ENCODE measurements at places on chromosomes 2 and 18.

GRCh38 chr2:212227755-212228154 lies 310.8 kb downstream of the ERBB4 start:
- peak; percentile 76 for DNase-seq
- H3K4me1 ChIP-seq, result no peaks in the 10 kb centered on the region
- H3K4me3 ChIP-seq, result no peak overlapping the region
- no peaks in the 10 kb centered on the region for H3K36me3 ChIP-seq
- no peaks in the 10 kb centered on the region for H3K27me3 ChIP-seq

DNA sequence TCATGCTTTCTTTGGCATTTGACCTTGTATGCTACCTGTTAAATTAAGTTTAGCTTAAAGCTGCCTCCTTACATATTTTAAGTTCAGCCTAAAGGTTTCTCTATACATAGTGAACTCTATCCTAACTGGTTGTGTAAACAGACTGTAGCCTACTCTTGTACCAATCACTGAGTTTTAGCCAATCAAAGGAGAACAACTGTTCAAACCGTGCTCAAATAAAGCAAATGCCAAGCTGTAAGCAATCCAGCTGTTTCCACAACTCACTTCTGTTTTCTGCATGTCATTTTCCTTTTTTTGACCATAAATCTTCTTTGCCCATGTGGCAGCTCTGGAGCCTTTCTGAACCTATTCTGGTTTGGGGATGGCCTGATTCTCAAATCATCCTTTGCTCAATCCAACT lies 1603.8 kb upstream of the ACVR2A start:
- no peak for DNase-seq
- no peaks in the 10 kb centered on the region for H3K36me3 ChIP-seq
- no peak overlapping the region for H3K4me3 ChIP-seq
- H3K4me1 ChIP-seq, result no peaks in the 10 kb centered on the region
- H3K27me3 ChIP-seq, result no peaks in the 10 kb centered on the region
- no peak overlapping the region for H3K27ac ChIP-seq

- no peak overlapping the region for H3K4me3 ChIP-seq
- H3K27me3 ChIP-seq, result no peaks in the 10 kb centered on the region
- no peak for DNase-seq
- no peaks in the 10 kb centered on the region for H3K36me3 ChIP-seq
- H3K4me1 ChIP-seq, result no peaks in the 10 kb centered on the region
- H3K27ac ChIP-seq, result no peak overlapping the region
Observed at GRCh38 chr18:79866889-79867574, 69.3 kb downstream of the KCNG2 start.

DNA sequence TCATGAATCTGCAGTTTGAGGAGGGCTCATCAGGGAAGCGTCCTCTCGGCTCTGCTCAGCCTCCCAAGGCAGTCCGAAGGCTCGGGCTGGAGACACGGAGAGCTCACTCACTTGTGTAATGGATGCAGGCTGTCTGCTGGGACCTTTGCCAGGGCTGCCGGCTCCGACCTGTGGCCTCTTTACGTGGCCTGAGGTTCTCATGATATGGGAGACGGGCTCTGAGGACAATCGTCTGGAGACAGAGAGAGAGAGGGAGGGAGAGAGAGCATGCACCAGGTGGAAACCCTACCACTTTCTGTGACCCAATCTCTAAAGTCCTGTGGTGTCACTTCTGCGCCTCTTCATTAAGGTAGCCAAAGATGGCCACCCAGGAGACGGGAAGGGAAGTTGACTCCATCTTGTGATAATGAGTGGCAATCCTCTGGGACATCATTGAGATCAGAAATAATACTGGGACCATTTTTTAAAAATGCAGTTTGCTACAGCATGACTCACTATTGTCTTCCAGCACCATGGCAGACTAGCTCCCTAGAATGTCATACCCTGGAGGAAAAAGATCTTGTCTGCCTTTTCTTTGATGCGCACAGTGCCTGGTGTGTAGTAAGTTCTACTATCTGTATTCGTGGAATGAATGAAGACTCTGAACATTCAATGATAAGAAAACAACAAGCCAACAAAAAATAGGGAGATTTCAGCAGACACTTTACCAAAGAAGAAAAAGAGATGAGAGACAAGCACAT lies 60.2 kb downstream of the CD8B2 start:
- H3K27ac ChIP-seq, result no peak overlapping the region
- no peaks in the 10 kb centered on the region for H3K36me3 ChIP-seq
- no peaks in the 10 kb centered on the region for H3K27me3 ChIP-seq
- DNase-seq, result no peak
- peaks cover 5% of the 10 kb centered on the region for H3K4me1 ChIP-seq

DNA sequence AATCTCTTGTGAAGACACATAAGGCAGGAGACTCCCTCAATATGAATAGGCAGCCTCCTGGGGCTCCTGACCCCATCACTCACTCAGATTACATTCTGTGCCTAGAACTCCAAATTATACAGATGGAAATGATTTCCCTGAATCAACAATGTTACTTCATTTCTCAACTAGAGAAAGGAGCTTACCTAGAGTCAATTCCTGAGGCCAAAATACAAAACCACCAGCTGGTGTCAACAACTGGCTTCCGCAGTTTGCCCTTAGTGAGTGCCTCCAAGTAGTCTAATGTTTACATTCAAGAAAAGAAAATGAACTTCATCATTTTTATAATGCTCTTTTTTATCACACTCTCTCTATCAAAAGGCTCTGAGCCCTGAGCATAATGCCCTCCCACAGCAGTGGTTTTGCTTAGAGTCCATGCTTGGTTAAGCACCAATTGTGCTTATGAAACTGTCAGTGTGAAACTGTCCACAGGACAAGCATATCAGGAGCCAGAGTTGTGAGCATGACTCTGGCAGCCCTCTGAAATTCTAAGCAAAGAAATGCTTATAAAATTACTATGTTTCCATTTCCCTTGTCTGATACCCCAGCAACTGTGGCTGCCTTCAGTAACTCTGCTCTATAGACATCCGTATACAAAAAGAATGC lies 305.7 kb upstream of the PKDCC start:
- DNase-seq, result no peak
- H3K36me3 ChIP-seq, result no peaks in the 10 kb centered on the region
- no peaks in the 10 kb centered on the region for H3K27me3 ChIP-seq
- no peak overlapping the region for H3K27ac ChIP-seq
- H3K4me3 ChIP-seq, result no peak overlapping the region

DNA sequence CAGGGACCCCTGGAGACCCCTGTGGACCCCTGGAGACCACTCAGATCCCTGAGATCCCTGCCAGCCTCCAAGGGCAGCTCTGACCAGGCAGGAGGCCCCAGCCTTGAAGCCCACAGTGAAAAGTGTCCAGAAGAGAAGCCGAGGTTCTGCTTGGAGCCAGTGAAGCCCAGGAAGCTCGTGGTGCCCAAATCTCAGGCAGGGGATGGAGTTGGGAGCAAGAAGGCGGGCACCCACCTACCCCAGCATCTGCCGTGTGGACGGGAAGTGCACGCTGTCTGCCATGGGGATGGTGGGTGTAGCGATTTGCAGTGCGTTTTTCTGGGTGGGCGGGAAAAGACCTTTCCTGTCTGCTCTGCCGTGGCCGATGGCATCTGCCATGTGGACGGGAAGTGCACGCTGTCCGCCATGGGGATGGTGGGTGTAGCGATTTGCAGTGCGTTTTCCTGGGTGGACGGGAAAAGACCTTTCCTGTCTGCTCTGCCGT lies 120.6 kb upstream of the CTDP1 start:
- no peaks in the 10 kb centered on the region for H3K4me1 ChIP-seq
- H3K27me3 ChIP-seq, result peaks cover 2% of the 10 kb centered on the region
- H3K36me3 ChIP-seq, result no peaks in the 10 kb centered on the region
- no peak for DNase-seq
- H3K4me3 ChIP-seq, result no peak overlapping the region

GRCh38 chr2:19178175-19178574 lies 180.2 kb downstream of the OSR1 start:
- DNase-seq, result peak; percentile 50
- no peaks in the 10 kb centered on the region for H3K27me3 ChIP-seq
- H3K27ac ChIP-seq, result no peak overlapping the region
- H3K4me1 ChIP-seq, result no peaks in the 10 kb centered on the region

GRCh38 chr2:232476791-232477190 lies 10.8 kb downstream of the ECEL1 start:
- H3K4me3 ChIP-seq, result no peak overlapping the region
- no peaks in the 10 kb centered on the region for H3K36me3 ChIP-seq
- no peaks in the 10 kb centered on the region for H3K4me1 ChIP-seq
- H3K27me3 ChIP-seq, result no peaks in the 10 kb centered on the region
- no peak overlapping the region for H3K27ac ChIP-seq
- DNase-seq, result no peak

GRCh38 chr2:1571477-1572417 lies 158.5 kb downstream of the TPO start:
- H3K27me3 ChIP-seq, result no peaks in the 10 kb centered on the region
- no peak overlapping the region for H3K4me3 ChIP-seq
- H3K4me1 ChIP-seq, result no peaks in the 10 kb centered on the region
- DNase-seq, result no peak
- H3K27ac ChIP-seq, result no peak overlapping the region

DNA sequence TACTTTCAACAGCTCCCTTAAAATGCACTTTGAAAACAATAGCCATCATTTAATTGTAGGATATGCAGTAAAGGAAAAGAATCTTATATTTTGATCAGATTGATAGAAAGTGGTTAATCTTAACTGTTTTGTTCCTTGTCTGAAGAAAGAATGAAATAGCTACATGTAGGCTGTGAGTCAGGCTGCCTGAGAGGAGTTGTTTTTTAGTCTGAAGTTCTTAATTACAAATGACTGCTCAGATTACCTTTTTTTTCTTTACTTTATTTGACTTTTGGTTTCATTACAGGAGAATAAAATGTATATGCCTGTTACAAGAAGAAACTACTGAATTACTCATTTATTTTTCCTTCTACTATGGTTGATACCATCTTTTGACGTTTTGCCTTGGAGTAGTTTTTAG lies 56.8 kb downstream of the AGFG1 start:
- no peaks in the 10 kb centered on the region for H3K4me1 ChIP-seq
- DNase-seq, result no peak
- no peaks in the 10 kb centered on the region for H3K36me3 ChIP-seq
- no peak overlapping the region for H3K27ac ChIP-seq
- no peaks in the 10 kb centered on the region for H3K27me3 ChIP-seq

DNA sequence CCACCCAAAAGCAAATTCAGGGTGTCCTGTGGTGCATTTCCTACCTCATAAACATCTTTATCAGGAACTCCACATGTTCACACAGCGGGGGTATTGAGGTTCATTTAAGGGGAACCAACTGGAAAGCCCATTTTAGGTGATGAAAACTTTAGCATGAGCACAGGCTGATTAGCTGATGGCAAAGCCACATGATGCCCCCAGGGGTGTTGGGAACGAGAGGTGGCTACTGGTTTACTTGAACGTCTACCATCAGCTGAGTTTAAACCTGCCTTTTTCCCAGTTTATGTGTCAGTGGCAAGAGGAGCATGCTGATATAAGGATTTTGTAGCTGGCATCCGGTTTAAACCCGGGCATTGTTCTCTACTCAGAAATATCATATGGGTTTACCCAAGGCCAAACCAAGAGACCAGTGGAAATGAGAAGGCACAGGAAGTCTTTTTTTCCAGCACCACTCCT lies 54.5 kb upstream of the UPP2 start:
- H3K36me3 ChIP-seq, result no peaks in the 10 kb centered on the region
- H3K4me1 ChIP-seq, result no peaks in the 10 kb centered on the region
- H3K4me3 ChIP-seq, result no peak overlapping the region
- H3K27me3 ChIP-seq, result no peaks in the 10 kb centered on the region
- DNase-seq, result no peak

DNA sequence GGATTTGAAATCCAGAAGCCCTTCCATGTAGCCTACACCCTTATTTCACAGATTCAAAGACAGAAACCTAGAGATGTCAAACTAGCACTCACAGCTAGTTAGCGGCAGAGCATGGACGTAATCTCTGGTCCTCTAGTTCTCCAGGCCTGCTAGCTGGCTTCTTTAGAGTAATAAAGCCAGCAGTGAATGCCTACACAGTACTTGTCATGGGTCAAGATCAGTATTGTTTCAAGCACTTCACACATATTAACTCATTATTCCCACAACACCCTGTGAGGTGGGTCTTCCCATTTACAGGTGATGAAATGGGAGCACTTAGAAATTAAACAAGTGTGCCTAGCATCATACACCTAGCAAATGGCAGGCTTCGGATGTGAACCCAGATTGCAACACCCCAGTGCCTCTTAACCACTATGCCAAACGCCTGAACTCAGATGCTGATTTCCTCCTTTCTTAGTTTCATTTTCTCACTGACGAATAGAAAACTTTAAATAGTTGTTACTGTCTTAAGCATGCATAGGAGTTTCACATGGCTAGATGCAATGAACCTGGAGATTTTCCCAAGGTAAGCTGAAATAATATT lies 14.5 kb upstream of the ZBTB14 start:
- no peaks in the 10 kb centered on the region for H3K4me1 ChIP-seq
- no peaks in the 10 kb centered on the region for H3K27me3 ChIP-seq
- H3K36me3 ChIP-seq, result no peaks in the 10 kb centered on the region
- H3K4me3 ChIP-seq, result no peak overlapping the region

DNA sequence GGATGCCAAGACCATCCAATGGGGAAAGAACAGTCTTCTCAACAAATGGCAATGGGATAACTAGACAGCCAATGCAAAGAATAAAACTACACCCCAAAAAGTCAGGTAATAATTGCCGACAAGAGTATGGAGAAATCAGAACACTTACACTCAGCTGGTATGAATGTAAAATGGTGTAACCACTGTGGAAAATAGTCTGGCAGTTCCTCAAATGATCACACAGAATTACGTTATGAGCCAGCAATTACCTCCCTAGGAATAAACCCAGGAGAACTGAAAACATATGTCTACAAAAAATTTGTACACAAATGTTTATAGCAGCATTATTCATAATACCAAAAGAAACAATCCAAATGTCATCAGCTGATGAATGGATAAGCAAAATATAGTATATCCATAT lies 8.8 kb downstream of the IWS1 start:
- no peaks in the 10 kb centered on the region for H3K4me1 ChIP-seq
- no peaks in the 10 kb centered on the region for H3K27me3 ChIP-seq
- H3K36me3 ChIP-seq, result no peaks in the 10 kb centered on the region
- DNase-seq, result no peak

DNA sequence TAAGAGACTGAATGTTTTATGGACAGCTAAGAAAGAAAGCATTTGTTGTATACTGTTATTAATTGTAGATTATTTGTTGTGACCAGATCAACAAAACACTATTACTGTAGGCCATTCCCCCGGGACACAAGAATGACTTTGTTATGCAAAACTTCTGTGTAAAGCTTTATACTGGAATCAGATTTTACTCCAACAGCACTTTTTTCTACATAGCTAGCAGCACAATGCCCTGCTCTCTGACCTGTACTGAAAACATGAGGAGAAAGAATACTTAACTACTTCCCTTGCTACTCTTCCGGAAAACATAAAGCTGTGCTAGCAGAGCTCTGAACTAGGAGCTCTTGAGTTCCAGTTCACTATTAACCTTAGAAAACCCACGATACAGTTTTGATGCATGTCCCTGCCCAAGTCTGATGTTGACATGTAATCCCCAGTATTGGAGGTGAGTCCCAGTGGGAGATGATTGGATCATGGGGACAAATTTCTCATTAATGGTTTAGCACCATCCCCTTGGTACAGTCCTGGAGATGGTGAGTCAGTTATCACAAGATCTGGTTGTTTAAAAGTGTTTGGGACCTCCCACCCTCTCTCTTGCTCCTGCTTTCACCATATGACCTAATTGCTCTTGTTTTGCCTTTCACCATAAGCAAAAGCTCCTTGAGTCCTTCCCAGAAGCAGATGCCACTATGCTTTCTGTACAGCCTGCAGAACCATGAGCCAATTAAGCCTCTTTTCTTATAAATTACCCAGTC lies 601.1 kb upstream of the PIK3C3 start:
- DNase-seq, result no peak
- no peaks in the 10 kb centered on the region for H3K27me3 ChIP-seq
- H3K4me3 ChIP-seq, result no peak overlapping the region
- no peaks in the 10 kb centered on the region for H3K4me1 ChIP-seq
- no peaks in the 10 kb centered on the region for H3K36me3 ChIP-seq

- H3K27me3 ChIP-seq, result no peaks in the 10 kb centered on the region
- H3K36me3 ChIP-seq, result no peaks in the 10 kb centered on the region
- no peak overlapping the region for H3K27ac ChIP-seq
- no peak overlapping the region for H3K4me3 ChIP-seq
Observed at GRCh38 chr2:134301099-134301927, 47.4 kb downstream of the MGAT5 start.
